HepG2 (cell line): ENCODE measurements at places on chromosomes 3 and 15. TPM values are rescaled to one million over a fixed set of nuclear protein-coding genes. Genes with fewer than 3 reads are reported as not detected.

GOLGA6L2 gene
- not detected in 2 replicates for total RNA-seq

CHRNB4 gene
- not detected in 2 replicates for total RNA-seq

LYZL4 gene
- not detected in 2 replicates for total RNA-seq

CCDC54 gene
- not detected in 2 replicates for total RNA-seq

CHAC1 gene
- total RNA-seq = not detected in 2 replicates

DNA sequence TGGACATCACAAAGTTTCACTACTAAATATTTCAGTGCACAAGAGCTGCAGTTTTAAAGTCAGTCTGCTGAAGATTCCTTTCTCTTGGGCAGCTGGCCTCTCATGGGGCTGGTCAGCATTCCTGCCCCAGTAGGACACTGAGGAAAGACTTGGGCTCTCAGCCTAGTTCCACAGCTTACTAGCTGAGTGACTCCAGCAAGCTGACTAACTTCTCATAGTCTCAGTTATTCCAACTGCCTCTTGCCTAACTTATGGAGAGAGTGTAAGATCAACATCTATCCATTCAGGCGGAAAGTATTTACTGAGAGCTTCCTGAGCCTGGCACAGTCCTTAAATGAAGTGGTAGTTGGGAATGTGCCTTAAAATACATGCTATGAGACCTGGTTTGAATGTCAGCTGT, 27.0 kb downstream of the TM4SF4 start:
- no peak for DNase-seq
- no peaks in the 10 kb centered on the region for H3K36me3 ChIP-seq
- peaks cover 3% of the 10 kb centered on the region for H3K4me1 ChIP-seq
- H3K27me3 ChIP-seq = no peaks in the 10 kb centered on the region; the same call in 1 of the 2 replicates

- DNase-seq = no peak
- peaks cover 66% of the 10 kb centered on the region for H3K4me1 ChIP-seq
- H3K27ac ChIP-seq = no peak overlapping the region
- no peaks in the 10 kb centered on the region for H3K27me3 ChIP-seq
- H3K36me3 ChIP-seq = no peaks in the 10 kb centered on the region
These were observed 31.8 kb upstream of the HHATL start for GRCh38 chr3:42734263-42734860.
